Activated CD8-positive, alpha-beta memory T cell treated with anti-CD3 and anti-CD28 coated beads for 1 hour (primary cell): ENCODE measurements at places on chromosomes 5 and 9.

DNA sequence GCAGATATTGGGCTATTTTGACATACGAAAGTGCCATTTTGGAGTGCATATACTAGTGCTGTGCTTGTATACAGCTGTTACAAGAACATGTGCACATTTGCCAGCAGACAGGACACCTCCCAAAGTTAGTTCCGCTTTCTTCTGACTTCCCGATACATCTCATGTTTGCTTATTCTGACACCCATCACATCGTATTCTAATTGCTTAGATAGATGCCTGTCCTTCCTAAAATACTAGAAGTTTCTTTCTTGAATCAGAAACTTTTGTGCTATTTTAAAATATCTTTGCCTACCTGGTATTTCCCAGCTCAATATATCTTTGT is 177.8 kb downstream of the TTLL11 start:
- DNase-seq, result no peak

GRCh38 chr9:120366644-120367019 is 213.3 kb downstream of the CDK5RAP2 start:
- no peak for DNase-seq

GRCh38 chr9:86500667-86501435 is 146.6 kb upstream of the TUT7 start:
- no peak for DNase-seq

GRCh38 chr5:652773-653350 is 40.3 kb downstream of the TPPP start:
- no peak for DNase-seq

- no peak for DNase-seq
These were observed 562.3 kb upstream of the C9orf72 start for GRCh38 chr9:28135549-28135948.

DNA sequence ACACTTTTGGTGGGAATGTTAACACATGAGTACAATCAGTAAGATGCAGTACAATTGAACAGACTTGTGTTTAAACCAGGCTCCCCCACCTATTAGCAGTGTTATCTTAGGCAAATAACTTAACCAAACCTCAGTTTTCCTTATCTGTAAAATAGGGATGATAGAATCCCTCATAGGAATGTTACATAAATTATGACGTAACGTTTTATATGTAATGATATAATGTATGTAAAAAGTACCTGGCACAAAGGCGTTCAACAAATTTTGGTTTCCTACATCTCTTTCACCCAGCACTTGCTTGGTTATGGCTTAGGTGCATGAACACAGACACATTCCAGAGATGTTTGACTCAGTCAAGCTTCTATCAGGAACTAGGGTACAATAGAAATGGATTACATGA is 26.7 kb upstream of the IL33 start:
- DNase-seq, result no peak

DNA sequence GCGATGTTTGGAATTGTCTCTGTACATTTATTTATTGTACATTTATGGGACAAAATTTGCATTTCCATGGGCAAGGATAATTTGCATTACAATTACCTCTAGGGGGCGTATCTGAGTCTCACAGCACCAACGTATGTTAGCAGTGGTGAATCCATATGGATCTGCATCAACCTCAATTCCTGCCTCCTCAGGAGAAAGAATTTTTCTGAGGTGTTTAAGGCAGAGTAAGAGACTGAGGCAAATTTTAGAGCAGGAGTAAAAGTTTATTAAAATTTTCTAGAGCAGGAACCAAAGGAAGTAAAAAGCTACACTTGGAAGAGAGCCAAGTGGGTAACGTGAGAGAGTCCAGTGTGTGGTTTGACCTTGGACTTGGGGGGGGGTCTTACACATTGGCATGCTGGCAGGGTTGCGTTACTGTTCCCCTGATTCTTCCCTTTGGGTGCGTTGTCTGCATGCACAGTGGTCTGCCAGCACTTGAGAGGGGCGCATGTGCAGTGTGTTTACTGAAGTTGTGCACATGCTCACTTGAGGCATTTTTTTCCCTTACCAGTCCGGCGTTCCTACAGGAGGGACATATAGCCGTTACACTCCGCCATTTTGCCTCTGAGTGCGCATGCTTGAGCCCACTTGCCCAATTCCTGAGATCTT is 21.0 kb upstream of the RAB14 start:
- no peak for DNase-seq

GRCh38 chr5:174323878-174324281 is 278.4 kb downstream of the NSG2 start:
- no peak for DNase-seq
